ENCODE measurements at places on chromosomes 5 and 9.
A peak's percentile ranks its signal among the peaks of the same experiment; 100 is the strongest.

GRCh38 chr9:91799113-91799744, 150.8 kb downstream of the ROR2 start:
- DNase-seq: no peak

DNA sequence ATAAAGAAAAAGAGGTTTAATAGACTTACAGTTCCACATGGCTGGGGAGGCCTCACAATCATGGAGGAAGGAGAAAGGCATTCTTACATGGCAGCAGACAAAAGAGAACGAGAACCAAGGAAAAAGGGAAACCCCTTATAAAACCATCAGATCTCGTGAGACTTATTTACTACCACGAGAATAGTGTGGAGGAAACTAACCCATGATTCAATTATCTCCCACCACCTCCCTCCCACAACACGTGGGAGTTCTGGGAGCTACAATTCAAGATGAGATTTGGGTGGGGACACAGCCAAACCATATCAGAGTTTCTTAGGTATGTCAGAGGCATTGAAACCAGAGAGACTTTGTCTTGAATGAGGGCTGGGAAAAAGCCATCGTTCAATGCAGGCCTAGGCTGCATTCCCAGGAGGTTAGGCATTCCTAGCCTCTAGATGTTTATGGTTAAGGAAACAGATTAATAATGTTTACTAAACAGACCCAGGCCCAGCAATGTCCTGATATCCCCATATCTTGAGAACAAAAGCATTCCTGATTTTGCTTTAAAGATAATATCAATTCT, 7.5 kb upstream of the PAIP1 start:
- DNase-seq: no peak

GRCh38 chr9:107751567-107752210, 262.1 kb upstream of the KLF4 start:
- no peak for DNase-seq

DNA sequence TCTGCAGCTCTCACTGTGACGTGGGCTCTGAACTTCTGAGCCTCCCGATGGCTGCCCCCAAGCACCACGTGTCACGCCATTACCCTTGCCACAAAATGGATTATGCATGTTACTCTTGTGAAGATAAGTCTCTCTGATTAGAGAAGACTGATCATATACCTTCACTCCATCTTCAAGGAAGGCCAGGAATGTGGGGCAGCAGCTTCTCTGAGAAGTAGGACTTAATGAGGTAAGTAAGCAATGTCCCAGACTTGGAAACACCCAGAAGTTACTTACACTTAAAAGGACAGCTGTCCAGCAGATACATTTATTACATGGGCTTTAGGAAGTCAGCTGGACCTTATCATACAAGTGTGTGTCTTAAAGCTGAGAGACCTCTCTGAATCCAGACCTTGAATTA, 155.0 kb downstream of the FGF1 start:
- DNase-seq: no peak

DNA sequence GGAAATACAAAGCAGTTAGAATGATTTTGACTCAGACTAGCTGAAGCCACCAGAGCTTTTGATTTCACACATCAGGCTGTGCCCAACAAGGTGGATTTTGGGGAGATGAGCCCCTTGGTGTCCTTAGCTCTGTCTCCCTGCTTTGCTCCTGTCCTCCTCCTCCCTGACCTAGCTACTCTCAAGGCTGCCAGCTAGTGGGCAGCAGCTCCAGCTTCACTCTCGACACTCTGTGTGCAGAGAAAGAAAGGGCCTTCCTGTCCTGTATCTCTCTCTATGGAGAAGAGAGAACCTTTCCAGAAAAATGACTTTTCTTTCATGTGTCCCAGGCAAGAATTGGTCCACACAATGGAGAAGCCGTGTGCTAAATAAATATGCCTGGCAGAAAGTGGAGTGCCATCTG, 446.2 kb downstream of the SEMA5A start:
- DNase-seq: no peak

GRCh38 chr9:134642385-134643181, 980 bp downstream of the COL5A1 start:
- DNase-seq: no peak

DNA sequence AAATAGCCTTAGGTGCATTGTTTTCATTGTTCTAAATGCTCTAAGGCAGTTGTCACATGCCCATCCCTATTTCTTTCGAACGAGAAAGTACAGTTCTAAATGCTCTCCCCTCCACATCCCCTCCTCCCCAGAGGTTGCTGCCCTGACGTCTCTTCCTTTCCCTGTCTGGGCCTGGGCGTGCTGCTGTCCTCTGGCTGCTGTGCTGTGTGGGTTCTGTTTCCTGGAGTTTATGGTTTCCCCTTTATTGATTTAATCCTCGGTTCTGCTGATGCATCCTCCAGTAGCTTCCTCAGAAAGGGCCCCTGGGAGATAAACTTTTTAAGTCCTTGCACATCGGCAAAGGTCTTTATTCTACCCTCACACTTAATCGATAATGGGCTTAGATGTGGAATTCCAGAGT, 48.8 kb downstream of the MVB12B start:
- no peak for DNase-seq

DNA sequence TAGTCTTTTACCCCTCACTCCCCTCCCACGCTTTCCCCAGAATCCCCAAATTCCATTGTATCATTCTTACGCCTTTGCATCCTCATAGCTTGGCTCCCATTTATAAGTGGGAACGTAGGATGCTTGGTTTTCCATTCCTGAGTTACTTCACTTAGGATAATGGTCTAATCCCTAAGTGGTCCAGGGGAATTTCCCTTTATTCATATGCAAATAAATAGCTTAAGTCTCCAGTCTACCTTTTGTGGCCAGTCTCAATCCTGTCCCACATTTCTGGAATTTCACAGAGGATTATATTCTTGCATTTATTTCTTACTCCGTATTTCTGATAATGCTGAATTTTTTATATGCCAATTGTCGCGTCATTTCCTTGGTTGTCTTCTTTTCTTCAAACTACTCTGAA, 245.6 kb upstream of the DAB2 start:
- DNase-seq: no peak

DNA sequence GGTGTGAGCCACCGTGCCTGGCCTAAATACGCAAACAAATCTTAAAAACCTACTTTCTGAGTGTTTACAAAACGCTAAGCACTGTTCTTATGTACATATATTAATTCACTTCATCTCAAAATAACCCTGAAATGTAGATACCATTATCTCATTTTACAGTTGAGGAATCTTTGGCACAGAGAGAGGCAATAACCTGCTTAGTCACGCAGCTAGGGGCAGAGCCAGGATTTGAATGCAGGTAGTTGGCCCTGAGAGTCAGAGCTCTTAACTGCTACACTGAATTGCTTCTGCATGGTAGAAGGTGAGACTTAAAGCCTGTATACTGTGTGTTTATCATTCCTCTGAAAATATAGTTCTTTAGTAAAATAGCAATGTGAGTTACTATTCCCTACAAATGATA, 21.9 kb downstream of the ARHGEF37 start:
- no peak for DNase-seq

- no peak for DNase-seq
Measured at GRCh38 chr9:131046093-131046380, 37.1 kb downstream of the LAMC3 start.

- no peak for DNase-seq
Measured at GRCh38 chr5:81757404-81757803, 6.5 kb upstream of the SSBP2 start.

- DNase-seq: no peak
Measured at GRCh38 chr5:142520885-142521284, 165.0 kb downstream of the FGF1 start.

DNA sequence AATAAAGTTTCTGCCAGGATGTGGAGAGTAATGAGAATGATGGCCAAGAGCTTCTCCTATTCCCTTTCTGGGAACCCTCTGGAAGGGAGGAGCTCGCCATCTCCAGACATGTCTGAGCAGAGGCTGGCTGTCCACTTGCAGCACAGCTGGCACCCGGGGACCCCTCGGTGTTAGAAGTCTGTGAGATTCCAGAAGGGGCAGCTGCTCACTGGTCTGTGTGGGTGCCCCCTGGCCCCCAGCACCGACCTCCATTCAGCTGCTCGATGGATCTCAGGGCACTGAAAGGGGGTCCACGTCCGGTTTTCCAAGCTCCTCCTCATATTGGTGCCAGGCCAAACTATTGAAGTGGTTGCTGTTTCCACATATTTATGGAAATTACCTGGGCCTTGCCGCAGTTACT, 3.6 kb upstream of the FAM163B start:
- no peak for DNase-seq

DNA sequence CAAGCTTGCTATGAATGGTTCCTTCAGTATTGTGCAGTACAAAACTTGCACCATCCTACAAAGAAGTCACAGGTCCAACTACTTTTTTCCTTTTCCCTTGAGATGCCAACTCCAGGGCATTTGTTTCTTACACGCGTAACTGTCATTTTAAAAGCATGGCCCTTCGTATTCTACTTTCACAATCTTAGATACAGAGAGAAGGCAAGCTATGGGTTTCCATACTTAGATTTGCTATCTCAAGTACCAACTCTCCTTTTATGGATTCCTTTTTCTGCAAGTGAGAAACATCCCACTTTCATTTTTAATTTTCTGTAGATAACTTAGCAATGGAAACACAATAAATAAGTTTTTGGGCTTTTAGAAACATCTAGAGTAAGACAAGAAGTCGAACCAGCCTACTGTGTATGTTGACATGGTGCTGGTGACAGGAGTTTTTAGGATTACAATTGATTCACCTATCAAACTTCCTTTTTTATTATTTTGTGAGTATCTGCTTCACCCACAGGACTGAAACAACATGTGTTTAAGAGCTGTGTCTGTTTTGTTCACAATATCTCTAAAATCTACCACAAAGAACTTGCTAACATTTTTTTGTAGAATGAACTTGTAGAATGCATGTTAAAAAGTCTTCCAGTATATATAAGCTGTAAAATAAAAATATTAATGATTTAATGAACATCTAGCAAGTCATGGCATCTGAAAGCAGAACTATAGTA, 124.1 kb downstream of the FAM174A start:
- no peak for DNase-seq

DNA sequence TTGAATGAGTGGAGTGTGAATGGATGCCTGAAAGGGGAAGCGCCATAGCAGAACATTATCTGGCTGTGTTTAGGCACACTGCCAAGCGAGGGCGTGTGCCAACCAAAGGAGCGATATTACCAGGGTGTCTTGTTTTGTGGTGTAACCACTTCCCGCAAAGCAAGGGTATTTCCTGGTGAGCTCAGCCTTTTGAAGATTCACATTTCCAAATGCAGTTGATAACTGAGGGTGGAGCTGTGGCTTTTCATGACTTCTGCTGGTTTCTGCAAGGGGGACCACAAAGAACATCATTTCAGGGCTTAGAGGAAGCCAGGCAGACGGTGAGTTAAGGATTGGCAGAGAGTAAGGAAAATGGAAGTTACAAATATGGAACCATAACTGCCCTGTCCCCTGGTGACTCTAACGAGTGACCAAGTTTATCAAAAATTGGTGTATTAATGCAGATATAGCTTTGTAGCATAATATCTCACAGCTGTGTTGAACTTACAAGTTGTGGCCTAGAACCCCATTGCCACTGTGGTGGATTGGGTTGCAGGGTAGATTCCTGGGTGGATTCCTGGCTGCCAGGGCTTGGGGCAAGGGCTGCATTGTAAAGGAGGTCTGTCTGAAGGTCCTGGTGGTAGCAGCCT, 71.4 kb downstream of the RALGPS1 start:
- DNase-seq: peak; percentile 57

- DNase-seq: no peak
Measured at GRCh38 chr9:6230037-6230780, 14.6 kb downstream of the IL33 start.

DNA sequence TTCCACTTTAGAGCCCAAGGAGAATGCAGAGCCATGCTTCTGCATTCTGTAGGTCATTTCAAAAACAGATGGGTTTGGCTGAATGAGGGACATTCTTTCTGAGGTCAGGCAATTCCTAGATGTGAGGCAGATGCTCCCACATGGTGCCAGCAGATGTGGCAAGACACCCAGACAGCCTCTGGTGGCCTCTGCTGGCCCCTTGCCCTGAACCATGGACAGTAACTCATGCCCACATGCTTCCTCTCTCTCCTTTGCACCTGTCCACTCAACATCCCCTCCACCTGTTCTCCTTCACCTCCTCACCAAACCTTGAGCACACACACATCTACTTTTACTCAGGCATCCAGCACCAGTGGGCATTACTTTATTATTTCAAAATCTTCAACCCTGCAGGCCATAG, 252.3 kb downstream of the DNAH5 start:
- no peak for DNase-seq

DNA sequence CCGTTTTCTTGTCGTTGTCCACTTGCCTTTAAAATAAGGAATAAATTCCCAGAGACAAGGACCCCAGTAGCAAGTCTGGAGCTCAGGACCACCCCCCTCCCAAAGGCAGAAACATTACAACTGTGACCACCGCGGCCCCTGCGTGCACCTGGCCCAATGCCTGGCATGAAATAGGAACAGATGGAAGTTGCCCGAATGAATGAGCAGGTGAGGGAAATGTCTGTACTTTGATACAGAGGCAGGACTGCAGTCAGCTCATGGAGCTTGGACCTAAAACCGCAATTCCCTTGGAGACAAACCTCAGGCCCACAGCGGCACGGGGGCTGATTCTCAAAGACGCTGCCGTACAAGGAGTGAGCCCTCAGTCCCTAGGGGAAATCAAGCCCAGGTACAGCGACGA, 55.3 kb upstream of the SARDH start:
- DNase-seq: no peak

DNA sequence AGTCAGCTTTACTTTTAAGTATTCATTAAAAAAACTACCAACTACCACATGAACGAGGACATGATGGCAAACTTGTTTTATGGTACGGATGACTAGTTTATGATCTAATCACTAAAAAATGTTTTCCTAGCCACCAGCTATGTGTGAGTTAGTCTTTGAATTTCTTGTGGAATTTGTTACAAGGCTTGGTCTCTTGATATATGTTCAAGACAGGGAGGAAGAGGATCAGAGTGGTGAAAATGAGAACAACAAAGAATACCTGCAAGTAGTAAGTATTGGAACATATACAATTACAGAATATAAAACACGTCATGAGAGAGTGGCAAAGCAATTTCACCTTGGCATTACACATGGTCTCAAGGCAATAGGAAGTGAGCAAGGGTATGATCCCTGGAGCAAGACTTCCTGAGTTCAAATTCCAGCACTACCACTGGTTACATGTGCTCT, 548.6 kb upstream of the TLE4 start:
- DNase-seq: no peak

DNA sequence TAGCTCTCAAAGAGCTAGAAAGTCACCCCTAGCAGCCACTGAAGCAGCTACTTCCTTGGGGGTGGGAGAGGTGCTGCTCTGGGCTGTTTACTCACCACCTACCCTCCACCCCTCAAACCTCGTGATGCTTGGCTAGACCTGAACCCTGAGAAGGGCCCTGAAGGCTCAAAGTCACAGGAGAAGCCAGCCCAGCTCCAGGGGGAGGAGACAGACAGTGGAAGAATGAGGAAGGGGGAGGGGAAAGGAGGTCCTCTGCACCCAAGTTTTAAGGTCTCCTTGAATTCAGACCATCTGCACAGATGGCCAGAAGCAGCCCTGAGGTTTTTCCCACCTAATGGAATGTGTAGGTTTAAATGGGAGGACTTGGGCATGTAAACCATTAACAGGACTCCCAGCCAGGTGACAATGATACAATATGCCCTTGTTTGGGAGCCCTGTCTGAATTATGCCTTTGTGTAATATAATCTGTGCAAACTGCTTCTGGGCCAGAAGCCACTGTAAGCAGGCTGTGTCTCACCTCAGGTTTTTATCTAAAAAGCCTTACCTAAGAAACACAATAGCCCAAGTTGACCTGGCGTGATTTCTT, 180.5 kb downstream of the PIK3R1 start:
- no peak for DNase-seq
